ENCODE measurements at places on chromosomes 7 and 10.

GRCh38 chr10:68105820-68106219 is 3.5 kb upstream of the MYPN start:
- DNase-seq = no peak

GRCh38 chr10:97169063-97169462 is 16.7 kb downstream of the SLIT1 start:
- no peak for DNase-seq

DNA sequence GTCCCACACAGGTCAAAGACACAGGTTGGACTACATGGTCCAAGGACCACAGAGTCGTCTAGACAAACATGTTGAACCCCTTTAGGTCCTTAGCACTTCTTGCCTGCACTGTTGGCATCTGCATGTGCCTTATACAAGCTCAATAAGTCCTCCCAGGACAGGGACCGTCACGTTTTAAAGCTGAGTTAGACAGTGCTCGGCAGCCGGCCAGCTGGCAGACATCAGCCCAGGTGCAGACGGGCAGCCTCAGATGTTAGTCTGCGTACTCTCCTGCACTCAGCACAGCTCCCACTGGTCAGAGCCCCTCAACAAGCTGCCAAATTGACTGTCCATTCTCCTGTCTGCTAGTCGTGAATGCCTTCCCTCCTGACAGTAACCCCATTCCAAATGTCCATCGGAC is 34.9 kb downstream of the PARP12 start:
- no peak for DNase-seq

GRCh38 chr7:124387056-124387455 is 354.2 kb upstream of the TMEM229A start:
- DNase-seq = no peak

GRCh38 chr10:124522131-124522932 is 60.7 kb downstream of the LHPP start:
- DNase-seq = no peak

DNA sequence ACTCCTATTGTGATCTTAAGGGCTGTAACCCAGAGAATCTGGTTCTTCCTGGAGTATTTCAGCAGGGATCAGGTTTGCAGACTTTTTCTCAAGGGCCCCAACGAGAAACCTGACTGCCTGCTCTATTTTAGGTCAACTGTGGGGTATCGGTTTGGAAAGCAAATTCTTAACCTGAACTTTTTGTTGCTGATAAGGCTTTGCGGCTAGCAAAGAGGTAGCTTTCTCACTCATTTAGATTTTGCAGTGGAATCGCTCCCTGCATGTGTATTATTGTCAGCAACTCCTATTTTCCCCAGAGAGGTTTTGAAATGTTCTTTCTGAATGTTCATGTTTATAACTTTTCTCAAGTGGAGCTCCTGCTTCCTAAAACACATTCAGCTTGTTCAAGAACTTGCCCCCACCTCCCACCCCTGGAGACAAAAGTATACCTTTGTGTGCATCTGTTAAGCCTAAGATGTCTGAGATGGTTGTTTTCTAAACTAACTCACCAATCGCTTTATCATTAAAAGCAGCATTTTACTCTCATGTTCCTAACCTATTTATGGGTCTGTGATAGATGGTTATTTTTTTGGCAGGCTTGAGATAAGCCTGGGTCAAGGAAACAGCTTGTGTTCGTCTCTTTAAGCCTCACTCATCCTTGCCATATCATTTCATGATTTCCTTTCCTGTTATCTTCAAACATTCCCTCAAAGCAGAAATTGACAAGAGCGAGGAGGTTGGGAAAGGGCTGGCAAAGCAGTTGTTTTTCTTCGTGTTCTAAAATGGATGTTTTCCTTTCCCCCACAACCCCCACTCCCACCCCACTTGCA is 129.8 kb downstream of the BAMBI start:
- DNase-seq = no peak

- no peak for DNase-seq
These were observed 140.3 kb downstream of the GPR85 start for GRCh38 chr7:112946350-112946749.

DNA sequence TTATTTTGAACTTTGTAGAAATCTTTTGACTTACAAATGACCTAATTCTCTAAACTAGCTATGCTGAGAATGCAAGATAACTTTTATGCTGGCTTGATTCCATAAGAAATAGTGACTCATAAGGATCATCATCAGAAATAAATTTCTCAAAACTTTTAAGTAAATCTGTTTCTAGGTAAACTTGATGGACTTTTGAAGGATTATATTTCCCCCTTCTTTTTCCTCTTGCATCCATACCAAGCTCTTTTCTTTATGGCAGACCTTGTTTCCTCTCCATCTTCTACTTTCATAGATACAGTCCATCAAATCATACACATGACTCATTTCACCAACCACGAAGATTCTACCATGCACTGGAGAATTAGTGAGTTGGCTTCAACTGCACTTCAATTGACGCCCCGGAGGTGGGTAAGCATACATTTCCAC is 336.3 kb downstream of the KCNMA1 start:
- DNase-seq = no peak

DNA sequence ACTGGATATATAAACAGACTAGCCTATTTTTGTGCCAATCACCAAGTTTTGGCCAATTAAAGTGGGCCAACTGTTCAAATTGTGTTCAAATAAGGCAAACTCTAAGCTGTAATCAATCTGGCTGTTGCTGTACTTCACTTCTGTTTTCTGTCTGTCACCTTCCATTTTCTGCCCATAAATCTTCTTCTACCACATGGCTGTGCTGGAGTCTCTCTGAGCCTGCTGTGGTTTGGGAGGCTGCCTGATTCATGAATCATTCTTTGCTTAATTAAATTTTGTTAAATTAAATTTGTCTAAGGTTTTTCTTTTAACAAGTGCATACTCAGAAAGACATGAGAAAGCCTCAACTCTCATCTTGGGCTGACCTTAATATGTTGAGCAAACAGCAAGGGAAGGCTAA is 172.6 kb upstream of the VIPR2 start:
- DNase-seq = no peak

- no peak for DNase-seq
These were observed 107.6 kb downstream of the DIP2C start for GRCh38 chr10:581776-582330.

GRCh38 chr7:136925556-136925955 is 57.1 kb downstream of the CHRM2 start:
- DNase-seq = no peak

- peak; percentile 6 for DNase-seq
These were observed 49.1 kb upstream of the ELN start for GRCh38 chr7:73978661-73979563.

DNA sequence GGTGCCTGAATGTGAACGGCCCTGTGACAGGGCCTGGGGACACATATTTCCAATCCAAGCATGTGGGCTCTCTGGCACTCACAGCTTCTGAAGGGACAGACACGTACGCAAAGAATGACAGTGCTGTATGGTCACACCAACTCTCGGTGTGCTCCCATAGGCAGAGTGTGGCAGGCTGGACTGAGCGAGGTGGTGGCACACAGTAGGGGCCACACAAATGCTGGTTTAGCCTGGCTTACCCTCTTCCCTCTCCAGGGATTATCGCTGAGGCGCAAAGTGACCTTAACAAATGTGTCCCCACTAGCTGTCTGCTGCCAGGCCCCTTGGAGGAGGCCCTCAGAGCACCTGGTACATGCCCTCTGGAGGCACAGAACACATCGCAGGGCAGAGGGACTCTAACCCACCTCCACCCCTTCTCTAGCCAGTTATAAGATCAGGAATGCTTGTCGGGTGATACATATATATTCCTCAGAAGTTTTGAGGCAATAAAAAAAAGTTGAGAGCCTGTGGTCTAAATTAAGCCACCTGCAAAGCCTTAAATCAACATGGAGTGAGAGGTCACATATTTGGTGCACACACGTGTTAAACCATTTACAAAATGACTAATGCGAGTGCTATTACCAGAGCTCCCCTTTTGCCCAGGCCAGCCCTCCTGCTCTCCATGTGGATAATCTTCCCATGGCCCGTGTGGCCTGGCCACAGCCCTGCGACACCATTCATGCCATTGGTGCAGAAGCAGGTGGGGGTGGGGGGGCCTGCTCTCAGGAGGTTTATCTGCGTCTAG is 262.8 kb upstream of the GRB10 start:
- no peak for DNase-seq

DNA sequence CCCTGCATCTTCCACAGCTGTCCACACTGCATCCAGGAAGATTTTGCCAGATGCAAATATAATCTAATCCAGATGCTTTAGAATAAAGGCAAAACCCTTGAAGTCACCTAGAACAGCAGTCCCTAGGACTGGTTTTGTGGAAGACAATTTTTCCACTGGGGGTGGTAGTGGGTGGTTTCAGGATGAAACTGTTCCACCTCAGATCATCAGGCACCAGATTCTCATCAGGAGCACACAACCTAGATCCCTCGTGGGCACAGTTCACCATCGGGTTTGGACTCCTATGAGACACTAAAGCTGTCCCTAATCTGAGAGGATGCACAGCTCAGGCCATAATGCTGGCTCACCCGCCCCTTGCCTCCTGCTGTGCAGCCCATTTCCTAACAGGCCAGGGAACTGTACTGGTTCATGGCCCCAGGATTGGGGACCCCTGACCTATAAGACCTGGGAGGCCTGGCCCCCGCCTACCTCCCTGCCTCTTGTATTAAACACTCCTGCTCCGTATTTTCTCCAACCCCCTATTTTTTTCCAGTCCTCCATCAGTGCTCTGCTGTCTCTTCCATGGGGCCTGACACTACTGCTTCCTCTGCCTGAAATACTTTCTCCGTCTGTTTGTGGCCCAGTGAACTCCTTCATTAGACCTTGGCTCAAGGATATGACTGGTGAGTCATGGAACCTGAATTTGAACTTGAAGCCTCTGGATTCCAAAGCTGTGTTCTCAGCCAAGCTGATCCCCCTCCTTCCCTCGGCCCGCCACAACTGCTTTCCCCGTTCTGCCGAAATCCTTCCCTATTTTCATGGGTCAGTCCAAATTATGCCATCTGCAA is 79.9 kb upstream of the RHEB start:
- no peak for DNase-seq

DNA sequence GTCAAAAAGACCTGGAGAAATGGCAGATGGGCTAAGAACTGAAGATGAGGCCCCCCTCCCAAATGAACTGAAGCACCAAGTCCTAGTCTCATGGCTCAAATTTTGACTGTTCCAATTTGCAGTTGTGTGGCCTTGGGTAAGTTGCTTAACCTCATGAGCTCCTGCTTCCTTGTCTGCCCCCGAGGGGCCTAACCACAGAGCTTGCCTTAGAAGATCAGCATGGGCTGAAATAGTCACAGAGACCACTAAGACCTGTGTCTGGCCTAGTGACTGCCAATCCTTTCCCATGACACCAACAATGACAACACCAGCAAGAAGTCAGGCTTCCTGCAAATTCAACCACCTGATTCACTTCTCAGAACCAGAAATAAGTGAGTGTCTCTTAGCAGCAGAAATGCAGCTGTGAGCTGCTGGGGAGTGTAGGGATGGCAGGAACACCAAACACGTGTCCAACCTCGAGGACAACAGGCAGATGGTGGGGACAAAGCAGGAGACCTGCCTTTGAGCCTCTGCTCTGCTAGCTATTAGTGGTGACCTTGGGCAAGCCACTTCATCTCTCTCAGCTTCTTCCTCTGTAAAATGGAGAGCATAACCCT is 23.7 kb downstream of the CRHR2 start:
- DNase-seq = no peak

- no peak for DNase-seq
These were observed 358.1 kb downstream of the PRPF18 start for GRCh38 chr10:13944823-13945222.

DNA sequence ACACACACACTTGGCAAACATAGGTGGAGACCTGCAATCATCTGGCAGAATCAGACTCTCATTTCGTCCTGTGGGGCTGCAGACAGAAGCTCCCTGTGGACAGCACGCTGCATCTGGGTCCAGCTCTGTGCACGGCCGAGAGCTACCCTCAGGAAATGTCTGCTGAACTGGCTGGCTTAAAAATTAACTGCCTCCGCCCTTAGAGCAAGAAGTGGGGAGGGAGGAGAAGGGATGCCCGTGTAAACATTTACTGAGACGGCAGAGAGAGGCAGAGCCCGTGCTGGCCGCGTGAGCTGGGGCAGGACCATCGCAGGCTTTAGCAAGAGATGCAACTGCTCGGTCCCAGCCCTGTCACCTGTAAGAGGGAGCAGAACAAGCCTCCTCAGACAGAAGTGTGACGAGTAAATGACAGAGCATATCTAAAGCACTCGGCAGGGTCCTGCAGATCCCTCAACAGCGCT is 81.8 kb downstream of the TNS3 start:
- DNase-seq = no peak

DNA sequence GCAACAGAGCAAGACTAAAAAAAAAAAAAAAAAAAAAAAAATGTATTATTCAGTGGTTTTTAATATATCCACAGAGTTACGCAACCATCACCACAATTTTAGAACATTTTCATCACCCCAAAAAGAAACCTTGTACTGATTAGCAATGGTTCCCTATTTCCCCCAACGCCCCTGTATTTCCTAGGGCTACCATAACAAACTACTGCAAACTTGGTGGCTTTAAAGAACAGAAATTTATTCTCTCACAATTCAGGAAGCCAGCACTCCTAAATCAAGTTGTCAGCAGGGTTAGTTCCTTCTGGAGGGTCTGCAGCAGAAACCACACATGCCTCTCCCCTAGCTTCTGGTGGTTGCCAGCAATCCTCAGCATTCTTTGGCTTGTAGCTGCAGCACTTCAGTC is 5.9 kb upstream of the NUP42 start:
- DNase-seq = no peak

DNA sequence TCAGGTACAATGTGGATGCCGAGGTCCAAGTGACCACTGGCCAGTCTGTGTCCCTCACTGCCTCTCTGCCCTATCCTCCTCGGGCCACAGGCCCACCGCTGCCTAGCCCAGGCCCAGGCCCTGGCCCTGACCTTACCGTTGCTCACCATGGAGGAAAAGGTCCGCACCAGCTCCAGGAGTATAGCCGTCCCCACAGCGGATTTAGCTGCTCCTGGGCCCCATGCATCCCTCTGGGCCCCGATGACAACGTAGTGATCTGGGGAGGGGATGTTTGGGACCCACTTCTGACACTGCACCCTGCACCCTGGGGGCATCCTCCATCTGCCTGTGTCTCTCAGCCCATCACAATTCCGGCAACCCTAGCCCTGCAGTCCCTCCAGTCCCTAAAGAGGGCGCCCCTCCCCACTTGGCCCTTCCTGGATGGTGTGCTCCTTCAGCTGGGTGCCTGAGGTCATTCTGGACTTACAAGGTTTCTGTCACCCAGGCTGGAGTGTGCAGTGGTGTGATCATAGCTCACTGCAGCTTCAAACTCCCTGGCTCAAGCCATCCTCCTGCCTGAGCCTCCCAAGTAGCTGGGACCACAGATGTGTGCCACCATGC is 12.1 kb downstream of the TFR2 start:
- DNase-seq = no peak
